ENCODE measurements at places on chromosomes 5 and 9. TPM values are rescaled to one million over a fixed set of nuclear protein-coding genes. Genes with fewer than 3 reads are reported as not detected.
A peak's percentile ranks its signal among the peaks of the same experiment; 100 is the strongest.

DNA sequence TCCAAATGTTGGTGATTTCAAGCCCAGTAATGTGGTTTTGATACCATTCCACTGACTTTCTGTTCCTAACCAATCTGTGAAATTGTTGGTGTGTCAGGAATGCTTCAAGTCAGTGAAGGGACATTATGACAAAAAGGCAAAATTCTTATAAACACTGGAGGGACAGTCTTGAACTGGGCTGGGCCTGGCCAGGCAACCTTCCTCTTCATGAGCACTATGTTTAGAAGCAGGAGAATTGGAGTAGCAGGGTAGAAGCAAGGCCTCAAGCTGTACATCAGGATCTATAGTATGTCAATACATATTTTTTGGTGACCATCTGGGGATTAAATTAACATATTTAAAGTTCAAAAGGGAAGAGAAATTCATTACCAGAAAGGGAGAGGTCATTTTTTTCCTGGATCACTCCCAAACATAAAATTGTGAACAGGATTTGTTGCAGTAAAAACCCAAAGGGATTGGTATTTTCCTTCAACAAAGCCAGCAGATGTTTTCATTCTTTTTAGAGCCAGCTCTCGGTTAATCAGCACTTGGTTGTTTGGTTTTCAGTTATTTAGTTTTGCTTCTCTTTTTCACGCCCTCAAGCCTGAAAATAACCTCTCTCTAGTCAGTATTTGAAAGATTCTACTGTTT, 77.9 kb upstream of the PIK3R1 start:
- H3K27me3 ChIP-seq: no peaks in the 10 kb centered on the region
- H3K27ac ChIP-seq: no peak overlapping the region
- H3K4me1 ChIP-seq: no peaks in the 10 kb centered on the region
- no peaks in the 10 kb centered on the region for H3K36me3 ChIP-seq
- H3K4me3 ChIP-seq: no peak overlapping the region

- no peak for DNase-seq
- no peaks in the 10 kb centered on the region for H3K36me3 ChIP-seq
- peaks cover under 1% of the 10 kb centered on the region for H3K4me1 ChIP-seq
- H3K27me3 ChIP-seq: no peaks in the 10 kb centered on the region
These were observed 31.8 kb downstream of the CCNJL start for GRCh38 chr5:160280384-160281095.

DNA sequence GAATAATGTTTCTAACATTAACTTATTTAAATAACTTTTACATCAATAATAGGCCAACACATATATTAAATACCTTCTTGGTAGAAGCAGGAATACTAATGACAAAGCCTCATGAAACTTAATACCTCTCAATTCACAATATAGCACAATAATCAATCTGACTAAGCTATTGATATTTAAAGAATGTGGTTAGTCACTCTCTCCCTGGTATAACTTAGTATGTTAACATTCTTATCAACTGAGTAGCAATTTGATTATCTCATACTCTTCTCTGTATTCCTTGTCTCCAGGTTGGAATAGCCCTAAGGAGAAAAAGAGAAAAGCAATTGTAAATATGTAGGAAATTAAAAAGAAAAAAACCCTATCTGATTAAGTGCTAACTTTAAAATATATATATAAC, 4.9 kb upstream of the PGGT1B start:
- H3K27me3 ChIP-seq: no peaks in the 10 kb centered on the region

DNA sequence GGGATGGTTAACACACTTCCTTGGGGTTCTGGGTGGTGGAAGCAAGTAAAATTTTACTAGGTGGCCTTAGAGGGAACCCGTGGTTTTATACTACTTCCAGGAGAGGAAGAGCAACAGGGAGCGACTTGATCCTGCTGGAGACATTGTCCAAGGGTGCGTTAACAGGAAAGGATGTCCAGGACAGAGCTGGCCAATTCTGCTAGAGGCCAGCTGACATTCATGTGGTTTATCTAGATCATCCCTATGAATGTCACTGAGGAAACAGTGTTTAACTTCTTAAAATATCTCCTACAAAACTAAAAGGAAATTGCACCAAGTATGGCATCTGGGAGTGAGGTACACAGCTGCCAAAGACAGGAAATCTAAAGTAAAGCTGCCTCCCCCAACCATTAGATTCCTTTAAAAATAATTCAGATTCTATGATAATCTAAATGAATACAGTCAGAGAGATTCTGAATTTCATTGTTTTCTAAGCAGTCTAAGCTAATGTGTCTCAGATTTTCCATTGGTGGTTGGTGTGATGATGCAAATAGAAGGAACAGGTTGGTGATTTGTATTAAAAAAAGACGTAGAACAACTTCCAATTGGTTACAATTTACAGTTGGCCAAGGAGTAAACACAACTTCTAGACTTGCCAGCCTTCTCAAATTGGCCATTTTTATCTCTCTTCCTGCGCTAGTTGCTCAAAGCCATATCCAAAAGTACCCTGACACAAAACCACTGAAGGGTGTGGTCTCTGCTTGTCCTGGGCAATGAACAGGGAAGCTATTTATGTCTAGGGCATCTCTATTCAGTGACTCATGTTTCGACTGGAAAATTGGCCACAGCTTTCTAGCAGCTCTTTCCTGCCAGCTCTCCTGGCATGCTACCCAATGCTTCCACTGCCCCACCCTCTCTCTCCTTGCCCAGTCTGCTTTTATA, 574.7 kb upstream of the MEF2C start:
- no peaks in the 10 kb centered on the region for H3K27me3 ChIP-seq
- no peaks in the 10 kb centered on the region for H3K36me3 ChIP-seq
- H3K4me1 ChIP-seq: no peaks in the 10 kb centered on the region
- H3K4me3 ChIP-seq: no peak overlapping the region

DNA sequence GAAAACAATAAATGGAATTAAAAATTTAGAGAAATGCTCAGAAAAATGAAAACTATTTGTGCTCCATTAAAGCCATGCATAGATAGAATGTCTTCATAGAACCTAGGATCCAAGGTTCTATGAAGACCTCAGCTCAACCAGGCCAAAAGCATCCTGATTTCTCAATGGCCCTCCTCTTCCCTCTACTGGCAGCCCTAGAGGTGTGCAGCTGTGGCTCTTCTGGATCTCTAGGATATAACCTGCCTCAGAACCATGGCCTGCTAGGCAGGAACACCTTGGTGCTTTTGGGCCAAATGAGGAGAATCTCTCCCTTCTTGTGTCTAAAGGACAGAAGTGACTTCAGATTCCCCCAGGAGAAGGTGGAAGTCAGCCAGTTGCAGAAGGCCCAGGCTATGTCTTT, 15.1 kb downstream of the IFNA1 start:
- H3K27me3 ChIP-seq: no peaks in the 10 kb centered on the region
- H3K4me3 ChIP-seq: no peak overlapping the region
- H3K36me3 ChIP-seq: no peaks in the 10 kb centered on the region
- DNase-seq: no peak

DNA sequence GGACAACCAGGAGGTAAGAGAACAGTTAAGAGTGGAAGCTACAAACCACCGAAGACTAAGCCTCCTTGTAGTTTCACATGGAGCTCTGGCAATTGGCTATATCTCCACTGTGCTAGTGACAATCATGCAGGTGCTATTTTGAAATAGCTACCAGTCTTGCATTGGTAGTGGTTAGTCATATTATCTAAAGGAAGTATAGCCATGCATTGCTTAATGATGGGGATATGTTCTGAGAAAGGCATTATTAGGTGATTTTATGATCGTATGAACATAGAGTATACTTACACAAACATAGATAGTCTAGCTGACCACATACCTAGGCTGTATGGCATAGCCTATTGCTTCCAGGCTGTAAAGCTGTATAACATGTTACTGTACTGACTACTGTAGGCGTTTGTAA, 28.4 kb downstream of the HSDL2 start:
- H3K36me3 ChIP-seq: no peaks in the 10 kb centered on the region
- H3K4me3 ChIP-seq: no peak overlapping the region
- H3K27ac ChIP-seq: no peak overlapping the region
- peaks cover 4% of the 10 kb centered on the region for H3K4me1 ChIP-seq
- no peaks in the 10 kb centered on the region for H3K27me3 ChIP-seq

- H3K4me1 ChIP-seq: peaks cover 1% of the 10 kb centered on the region
- no peak for DNase-seq
- no peak overlapping the region for H3K4me3 ChIP-seq
- no peaks in the 10 kb centered on the region for H3K36me3 ChIP-seq
These were observed 14.3 kb upstream of the ANXA1 start for GRCh38 chr9:73137286-73137899.

Gene CDH6
- total RNA-seq: 19.2 TPM

DNA sequence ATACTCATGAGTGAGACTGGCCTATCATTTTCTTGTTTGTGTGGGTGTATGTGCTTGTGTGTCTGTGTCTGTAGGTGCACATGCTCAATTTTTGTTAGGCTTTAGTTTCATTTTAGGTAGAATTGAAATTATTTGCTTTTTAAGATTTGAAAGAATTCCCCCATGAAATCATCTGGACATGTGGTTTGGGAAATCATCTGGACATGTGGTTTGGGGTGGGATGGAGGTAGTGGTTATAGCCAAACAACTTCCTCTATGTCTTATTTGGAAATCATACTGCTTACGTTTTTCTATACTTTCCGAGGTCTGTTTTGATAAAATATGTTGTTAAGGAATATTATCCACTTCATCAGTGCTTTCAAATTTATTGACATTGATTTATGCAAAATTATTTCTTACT, 485.4 kb upstream of the CLINT1 start:
- no peak overlapping the region for H3K4me3 ChIP-seq
- H3K4me1 ChIP-seq: no peaks in the 10 kb centered on the region
- no peaks in the 10 kb centered on the region for H3K36me3 ChIP-seq
- H3K27ac ChIP-seq: no peak overlapping the region
- DNase-seq: no peak
- H3K27me3 ChIP-seq: no peaks in the 10 kb centered on the region

DNA sequence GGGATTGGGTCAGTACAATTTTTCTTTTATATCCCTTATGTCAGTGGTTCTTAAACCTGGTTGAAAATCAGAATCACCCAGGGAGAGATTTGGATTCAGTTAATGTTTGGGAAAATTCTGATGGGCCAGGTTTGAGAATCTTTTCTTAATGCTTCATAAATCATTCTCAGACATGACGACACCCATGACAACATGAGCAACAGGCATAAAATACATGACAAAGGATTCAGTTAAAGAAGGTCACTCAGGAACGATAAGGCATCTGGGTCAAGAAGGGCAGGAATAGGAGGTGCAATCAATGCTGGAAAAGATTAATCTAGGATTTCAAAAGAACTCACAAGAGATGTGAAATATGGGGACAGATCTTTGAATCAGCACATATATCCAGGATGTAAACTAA, 41.8 kb downstream of the ELOVL7 start:
- no peaks in the 10 kb centered on the region for H3K27me3 ChIP-seq
- H3K27ac ChIP-seq: no peak overlapping the region
- H3K36me3 ChIP-seq: no peaks in the 10 kb centered on the region
- DNase-seq: no peak

- H3K4me3 ChIP-seq: no peak overlapping the region
- DNase-seq: no peak
- no peak overlapping the region for H3K27ac ChIP-seq
These were observed 291.7 kb downstream of the TRPM3 start for GRCh38 chr9:70829591-70830265.

Gene ASS1
- 63.4 TPM for total RNA-seq

DNA sequence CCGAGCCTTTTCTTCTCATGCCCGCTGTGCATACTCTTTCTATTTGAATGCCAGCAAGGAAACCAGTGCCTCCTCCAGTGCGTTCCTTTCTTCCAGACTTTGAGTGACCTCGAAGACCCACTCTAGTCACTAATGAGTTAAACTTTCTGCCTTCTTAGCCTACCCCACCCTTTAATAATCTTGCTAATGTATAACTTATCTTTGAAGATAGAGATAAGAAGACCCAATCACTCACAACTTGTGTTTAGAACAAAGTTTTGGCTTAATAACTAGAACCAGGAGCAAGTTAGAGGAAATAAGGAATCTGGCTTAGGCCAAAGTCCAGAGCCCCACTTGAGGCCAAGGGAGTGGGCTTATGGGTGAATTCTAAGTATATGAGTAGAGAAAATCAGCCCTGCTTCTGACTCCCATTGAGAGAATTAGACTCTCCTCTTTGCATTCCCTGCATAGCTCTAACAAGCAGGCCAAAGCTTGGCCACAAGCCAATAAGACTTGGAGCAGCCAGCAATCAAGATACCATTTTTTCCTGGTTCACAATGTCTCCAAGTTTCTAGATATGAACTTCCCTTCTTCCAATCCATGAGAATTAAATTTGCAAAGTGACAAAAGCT, 181.5 kb upstream of the PIK3R1 start:
- no peaks in the 10 kb centered on the region for H3K36me3 ChIP-seq
- no peak overlapping the region for H3K4me3 ChIP-seq
- peak; percentile 38 for DNase-seq
- no peaks in the 10 kb centered on the region for H3K4me1 ChIP-seq
- H3K27me3 ChIP-seq: no peaks in the 10 kb centered on the region

DNA sequence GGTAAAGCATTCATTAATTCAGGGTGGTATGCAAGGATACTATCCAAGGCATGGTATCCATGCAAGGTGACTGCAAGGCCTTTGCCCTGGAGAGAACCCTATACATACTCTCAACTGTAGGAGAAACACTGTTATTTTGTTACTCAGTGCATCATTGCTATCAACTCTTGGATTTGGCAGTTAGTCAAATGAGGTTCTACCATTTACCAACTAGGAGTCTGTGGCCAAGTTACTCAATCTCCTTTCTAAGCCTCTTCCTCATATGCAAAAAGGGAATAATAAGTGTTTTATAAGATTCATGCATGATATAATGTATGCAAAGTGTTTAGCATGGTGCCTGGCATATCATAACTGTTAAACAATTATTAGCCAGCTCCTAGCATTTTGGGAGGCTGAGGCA, 4.0 kb downstream of the PCDHGC3 start:
- no peaks in the 10 kb centered on the region for H3K27me3 ChIP-seq
- no peak overlapping the region for H3K4me3 ChIP-seq
- H3K27ac ChIP-seq: no peak overlapping the region
- H3K36me3 ChIP-seq: no peaks in the 10 kb centered on the region

- DNase-seq: no peak
- H3K27me3 ChIP-seq: no peaks in the 10 kb centered on the region
- H3K4me1 ChIP-seq: peaks cover 2% of the 10 kb centered on the region
- H3K36me3 ChIP-seq: no peaks in the 10 kb centered on the region
- H3K4me3 ChIP-seq: no peak overlapping the region
- H3K27ac ChIP-seq: no peak overlapping the region
These were observed 77.0 kb upstream of the PLPP6 start for GRCh38 chr9:4585135-4585534.

GRCh38 chr9:16501141-16501540, 369.3 kb downstream of the BNC2 start:
- H3K36me3 ChIP-seq: no peaks in the 10 kb centered on the region
- DNase-seq: no peak
- no peak overlapping the region for H3K4me3 ChIP-seq

- no peak overlapping the region for H3K4me3 ChIP-seq
- no peaks in the 10 kb centered on the region for H3K27me3 ChIP-seq
- H3K4me1 ChIP-seq: no peaks in the 10 kb centered on the region
- no peak overlapping the region for H3K27ac ChIP-seq
- DNase-seq: no peak
- no peaks in the 10 kb centered on the region for H3K36me3 ChIP-seq
These were observed 6.0 kb upstream of the RICTOR start for GRCh38 chr5:39080168-39080567.

DNA sequence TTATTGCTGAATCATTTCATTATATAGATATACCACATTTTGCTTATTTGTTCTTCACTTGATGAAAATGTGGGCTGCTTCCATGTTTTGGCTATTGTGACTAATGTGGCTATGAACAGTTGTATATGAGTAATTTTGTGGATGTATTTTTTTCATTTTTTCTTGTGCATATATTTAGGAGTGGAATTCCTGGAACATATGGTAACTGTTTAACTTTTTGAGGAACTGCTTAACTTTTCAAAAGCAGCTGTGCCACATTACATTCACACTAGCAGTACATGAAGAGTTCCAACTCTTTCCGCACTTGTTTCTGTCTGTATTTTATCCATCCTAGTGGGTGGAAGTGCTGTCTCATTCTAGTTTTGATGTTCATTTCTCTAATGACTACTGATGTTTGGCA, 67.8 kb downstream of the JAK2 start:
- H3K27me3 ChIP-seq: no peaks in the 10 kb centered on the region
- H3K36me3 ChIP-seq: no peaks in the 10 kb centered on the region
- H3K4me1 ChIP-seq: no peaks in the 10 kb centered on the region
- no peak for DNase-seq
- no peak overlapping the region for H3K4me3 ChIP-seq

Data from ovary (tissue), 10 donors.